ENCODE measurements at places on chromosomes 1 and 21.

DNA sequence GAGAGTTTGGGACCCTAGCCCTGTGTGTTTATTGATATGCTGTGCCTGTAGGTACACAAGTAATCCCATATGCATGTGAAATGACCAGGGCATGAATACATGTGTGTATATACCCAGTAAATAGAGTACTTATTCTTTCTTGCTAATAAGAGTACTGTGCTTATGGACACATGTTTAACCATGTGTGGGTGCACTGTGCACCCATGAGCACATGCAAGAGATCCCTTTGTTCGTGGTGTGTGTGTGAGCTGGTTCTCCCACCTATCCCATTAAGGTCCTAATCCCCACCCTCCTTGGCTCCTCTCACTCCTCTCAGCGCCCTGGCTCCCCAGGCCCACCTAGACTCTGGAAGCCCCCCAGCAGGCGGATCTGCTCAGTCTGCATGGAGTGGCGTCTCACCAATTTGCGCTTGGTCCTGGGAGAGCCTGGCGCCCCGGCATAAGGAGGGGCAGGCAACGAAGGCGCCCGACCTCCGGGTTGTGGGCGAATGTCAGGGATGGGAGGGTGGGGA lies 2.2 kb upstream of the LIX1L start:
- DNase-seq = no peak

DNA sequence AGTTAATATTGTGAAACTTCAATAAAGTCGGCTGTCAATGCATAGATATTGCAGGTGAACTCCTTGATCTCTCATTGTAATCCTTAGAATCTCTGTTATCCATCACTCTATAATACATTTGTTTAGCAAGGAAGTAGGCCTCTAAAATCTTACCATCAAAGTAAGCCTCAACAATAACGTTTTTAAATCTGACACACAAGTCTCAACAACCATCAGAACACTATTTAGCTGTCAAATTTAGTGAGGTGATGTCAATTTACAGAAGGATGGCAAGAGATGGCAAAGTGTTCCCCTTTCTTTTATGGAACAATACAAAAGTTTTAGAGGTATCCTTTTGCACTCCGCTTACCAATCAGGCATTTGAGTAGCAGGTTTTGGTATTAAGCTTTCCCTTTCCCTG lies 67.6 kb downstream of the RWDD3 start:
- DNase-seq = no peak

- DNase-seq = no peak
These were observed 110.3 kb downstream of the PTPN14 start for GRCh38 chr1:214441119-214441518.

DNA sequence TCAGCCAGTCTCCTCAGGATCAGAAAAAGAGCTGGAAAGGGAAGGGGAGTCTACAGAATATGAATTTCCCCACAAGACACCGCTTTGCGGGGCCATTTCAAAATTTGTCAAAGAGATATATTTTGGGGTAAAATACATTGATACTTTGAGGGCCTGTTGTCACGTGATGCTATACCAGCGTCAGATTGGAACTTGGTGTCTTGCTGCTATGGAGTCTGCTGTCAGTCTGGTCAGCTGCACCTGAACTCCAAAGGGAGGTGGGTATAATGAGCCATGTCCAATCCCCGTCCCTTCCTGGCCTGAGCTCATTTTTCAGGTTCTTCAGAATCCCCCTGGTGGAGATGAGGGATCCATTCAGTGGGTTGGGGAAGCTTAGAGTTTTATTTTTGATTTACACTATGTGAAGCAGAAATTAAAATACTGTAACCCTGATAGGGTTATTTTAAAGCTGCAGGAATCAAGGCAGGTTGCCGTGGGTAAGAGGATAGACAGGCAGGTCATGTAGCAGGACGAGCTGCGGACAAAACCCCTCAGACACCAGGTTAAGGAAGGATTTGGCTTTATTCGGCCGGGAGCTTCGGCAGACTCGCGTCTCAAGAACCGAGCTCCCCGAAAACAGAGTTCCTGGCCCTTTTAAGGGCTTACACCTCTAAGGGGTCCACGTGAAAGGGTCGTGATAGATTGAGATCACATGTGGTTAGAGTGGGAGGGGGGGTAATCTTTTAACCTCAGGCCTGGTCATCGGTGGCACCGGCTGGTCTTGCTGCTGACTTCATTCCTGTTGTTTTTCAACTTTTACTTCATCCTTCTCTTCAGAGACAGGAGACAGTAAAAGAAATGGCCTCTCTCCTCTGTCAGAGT lies 2.2 kb upstream of the POFUT2 start:
- DNase-seq = no peak

DNA sequence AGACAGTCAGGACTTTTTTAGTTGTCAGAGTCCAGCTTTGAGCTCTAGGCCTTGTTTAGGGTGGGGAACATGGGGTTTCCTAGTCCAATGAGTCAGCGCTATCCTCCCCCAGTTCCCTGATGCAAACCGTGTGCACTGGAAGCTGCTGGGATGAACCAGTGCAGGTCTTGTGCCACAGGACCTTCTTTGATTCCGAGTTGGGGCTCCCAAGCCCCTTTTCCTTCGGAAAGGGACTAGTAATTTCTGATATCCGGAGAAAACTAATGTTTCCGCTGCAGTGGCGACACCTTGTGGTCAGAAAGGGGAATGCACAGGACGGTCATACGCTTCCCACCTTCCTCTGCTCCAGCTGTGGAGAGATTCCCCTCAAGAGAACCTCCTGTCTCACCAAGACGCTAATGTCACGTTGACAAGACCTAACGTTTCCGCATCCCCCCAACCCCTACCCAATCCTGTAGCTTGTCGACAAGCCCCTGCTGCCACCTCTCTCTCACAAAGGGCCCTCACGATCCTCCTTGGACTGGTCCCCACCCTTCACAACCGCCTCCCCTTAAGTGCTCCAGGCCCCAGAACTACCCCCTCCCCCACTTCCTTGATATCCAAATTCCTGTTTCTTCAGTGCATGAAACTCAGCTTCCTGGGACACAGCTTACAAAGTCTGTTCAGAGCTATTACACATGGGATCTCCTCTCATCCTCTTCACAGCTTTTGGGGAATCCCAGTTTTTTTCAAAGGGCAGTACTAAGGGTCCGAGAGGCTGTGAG lies 30.9 kb downstream of the GPA33 start:
- DNase-seq = peak; percentile 71

- no peak for DNase-seq
These were observed 23.3 kb downstream of the ZBTB17 start for GRCh38 chr1:15952317-15953258.

DNA sequence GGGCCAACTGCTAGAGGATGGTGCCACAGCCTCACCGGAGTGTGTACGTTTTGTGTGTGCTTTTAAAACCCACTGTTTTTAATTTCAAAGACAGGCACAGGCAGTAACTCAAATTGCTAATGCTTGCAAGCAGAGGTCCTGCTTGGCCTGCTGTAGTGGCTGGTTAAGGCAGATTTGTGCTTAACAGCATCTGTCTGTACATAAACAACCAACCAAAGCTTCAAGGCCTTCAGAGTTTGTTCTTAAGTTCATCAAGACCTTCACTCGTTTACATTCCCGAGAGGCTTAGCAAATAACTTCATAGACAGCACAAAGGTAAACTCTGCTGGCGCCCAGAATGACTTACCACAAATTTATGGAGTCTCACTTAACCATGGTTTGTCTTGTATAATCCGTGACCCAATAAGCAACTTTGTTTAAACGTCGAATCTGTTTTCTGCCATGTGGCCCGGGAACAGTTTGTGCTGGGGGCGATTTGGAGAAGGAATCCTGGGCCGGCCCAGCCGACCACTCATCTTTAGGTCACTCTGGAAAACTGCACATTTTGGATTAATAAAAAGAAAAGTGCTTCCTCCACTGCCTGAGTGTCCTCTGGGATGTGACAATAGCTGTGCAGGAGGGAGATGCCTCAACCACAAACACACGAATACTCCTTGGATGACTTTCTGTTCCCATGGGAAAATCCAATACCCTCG lies 58.1 kb downstream of the CAPZB start:
- no peak for DNase-seq

DNA sequence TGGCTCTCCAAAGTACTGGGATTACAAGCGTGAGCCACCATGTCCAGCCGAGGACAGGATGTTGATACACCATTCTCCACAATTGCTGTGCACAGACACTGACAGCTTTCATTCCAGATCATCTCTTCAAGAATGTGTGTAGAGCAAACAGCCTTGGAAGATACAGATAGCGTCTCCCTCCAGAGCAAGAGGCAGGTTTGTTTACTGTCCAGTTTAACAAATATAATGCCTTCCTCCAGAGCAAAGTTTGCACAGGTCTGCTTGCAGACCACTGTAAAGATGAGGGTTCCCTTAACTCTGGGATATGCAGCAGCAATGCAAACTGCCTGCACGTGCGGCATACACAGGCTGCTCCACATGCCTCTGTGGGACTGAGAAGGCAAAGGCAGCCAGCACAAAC lies 4.6 kb downstream of the TMPRSS3 start:
- DNase-seq = no peak

All from activated CD8-positive, alpha-beta memory T cell treated with anti-CD3 and anti-CD28 coated beads, Interleukin-2, amount 50 U/mL, for 4 hours (primary cell).